ENCODE measurements at places on chromosomes 13 and 19.
A peak's percentile ranks its signal among the peaks of the same experiment; 100 is the strongest.

- H3K27ac ChIP-seq = peak overlapping the region; percentile 94
- no peaks in the 10 kb centered on the region for H3K27me3 ChIP-seq
- H3K4me1 ChIP-seq = peaks cover 26% of the 10 kb centered on the region
- no peaks in the 10 kb centered on the region for H3K36me3 ChIP-seq
- DNase-seq = peak; percentile 68
Observed at GRCh38 chr19:42253245-42254088, 1.5 kb downstream of the ERF start.

DNA sequence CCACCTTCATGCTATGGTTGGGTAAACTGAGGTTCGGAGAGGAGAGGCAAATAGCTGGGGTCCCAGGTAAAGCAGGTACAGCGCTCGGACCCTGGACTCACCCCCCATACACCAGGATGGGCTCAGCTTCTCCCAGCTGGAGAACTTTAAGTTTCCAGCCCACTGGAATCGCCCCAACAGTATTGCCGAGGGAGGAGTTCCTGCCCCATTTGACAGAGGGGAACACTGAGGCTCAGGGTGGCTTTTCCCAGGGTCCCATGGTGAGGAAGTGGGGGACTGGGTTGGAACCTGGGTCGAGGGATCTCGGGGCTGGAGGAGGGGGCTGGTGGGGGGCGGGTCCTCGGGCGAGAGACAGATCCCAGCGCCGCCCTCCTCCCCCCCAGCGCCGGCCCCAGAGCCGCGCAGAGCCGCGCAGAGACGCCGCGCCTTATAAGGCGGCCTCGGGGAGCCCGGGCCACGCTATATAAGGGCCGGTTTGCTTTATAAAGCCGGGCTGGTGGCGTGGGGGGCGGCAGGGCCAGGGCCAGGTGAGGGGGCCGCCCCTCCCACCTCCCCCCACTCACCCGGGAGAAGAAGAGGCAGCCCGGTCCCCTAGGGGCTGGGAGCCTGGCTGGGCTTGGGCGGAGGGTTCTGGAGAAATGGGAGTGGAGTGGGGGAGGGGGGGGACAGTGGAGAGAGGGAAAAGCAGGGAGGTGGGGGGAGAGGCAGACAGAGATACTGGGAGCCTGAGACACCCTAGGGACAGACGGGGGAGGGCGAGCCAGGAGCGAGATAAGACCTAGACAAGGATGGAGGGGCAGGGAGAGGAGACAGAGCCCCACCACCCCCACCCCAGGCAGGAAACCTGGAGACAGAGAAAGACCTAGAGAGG lies 1.1 kb downstream of the CNN1 start:
- no peaks in the 10 kb centered on the region for H3K27me3 ChIP-seq
- H3K4me3 ChIP-seq = no peak overlapping the region
- H3K27ac ChIP-seq = no peak overlapping the region
- H3K36me3 ChIP-seq = no peaks in the 10 kb centered on the region

DNA sequence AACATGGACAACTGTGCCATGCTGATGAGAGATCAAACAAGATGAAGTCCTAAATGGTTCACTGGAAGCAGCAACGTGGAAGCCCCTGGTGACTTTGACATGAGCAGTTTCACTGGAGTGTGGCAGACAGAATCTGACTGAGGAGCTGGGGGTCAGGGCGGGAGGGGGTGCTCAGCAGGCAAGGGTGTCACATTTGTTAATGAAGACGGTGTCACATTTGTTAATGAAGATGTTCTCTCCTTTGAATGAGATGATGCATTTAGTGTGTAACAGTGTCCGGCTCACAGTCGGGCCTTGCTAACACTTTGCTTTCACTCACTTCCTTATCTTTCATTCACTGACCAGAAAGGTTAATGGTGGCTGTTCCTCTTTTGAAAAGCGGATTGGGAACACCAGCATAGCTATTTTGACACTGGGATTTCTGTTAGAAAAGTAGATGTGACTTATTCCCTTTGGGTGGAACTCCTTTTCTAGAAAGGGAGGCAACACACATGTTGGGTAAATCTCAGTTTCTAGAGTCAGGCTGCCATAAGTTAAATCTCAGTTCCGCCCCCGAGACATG lies 693.7 kb downstream of the UQCRFS1 start:
- no peak overlapping the region for H3K27ac ChIP-seq
- H3K27me3 ChIP-seq = no peaks in the 10 kb centered on the region
- no peak overlapping the region for H3K4me3 ChIP-seq
- H3K4me1 ChIP-seq = no peaks in the 10 kb centered on the region

DNA sequence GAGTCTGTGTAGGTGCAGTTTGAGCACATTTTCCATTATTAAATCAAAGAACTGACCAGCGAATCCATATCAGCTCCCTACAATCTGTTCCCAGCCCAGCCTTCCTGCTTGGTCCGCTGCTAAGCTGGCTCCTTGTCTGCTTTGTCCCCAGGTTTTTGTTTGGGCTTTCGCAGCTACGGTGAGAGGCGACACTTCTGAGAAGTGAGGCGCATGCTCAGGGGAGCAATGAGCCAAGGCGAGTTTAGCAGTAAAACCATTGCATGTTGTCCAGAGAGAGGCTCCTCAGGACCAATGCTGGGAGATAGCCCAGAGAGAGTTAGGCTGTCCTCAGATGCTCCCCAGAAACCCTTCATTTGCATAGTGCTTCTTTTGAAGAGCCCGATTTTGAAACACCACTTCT lies 162.0 kb downstream of the ITGBL1 start:
- H3K27me3 ChIP-seq = no peaks in the 10 kb centered on the region
- no peak overlapping the region for H3K4me3 ChIP-seq
- no peaks in the 10 kb centered on the region for H3K36me3 ChIP-seq

GRCh38 chr13:18232994-18233782 lies 948.4 kb downstream of the TUBA3C start:
- DNase-seq = no peak
- H3K27me3 ChIP-seq = no peaks in the 10 kb centered on the region

- H3K36me3 ChIP-seq = no peaks in the 10 kb centered on the region
- no peak overlapping the region for H3K4me3 ChIP-seq
- no peak overlapping the region for H3K27ac ChIP-seq
- no peaks in the 10 kb centered on the region for H3K27me3 ChIP-seq
- no peak for DNase-seq
- no peaks in the 10 kb centered on the region for H3K4me1 ChIP-seq
Observed at GRCh38 chr13:97327086-97327485, 105.0 kb downstream of the MBNL2 start.

- DNase-seq = peak; percentile 39
- no peak overlapping the region for H3K4me3 ChIP-seq
- H3K4me1 ChIP-seq = peaks cover 5% of the 10 kb centered on the region
Observed at GRCh38 chr13:79740991-79741390, 260.0 kb downstream of the NDFIP2 start.

- peak; percentile 10 for DNase-seq
- peak overlapping the region; percentile 94 for H3K4me3 ChIP-seq
- peaks cover 19% of the 10 kb centered on the region for H3K4me1 ChIP-seq
- no peaks in the 10 kb centered on the region for H3K27me3 ChIP-seq
Observed at GRCh38 chr19:10927730-10928562, 493 bp downstream of the YIPF2 start.

- no peak overlapping the region for H3K4me3 ChIP-seq
- no peak overlapping the region for H3K27ac ChIP-seq
- no peaks in the 10 kb centered on the region for H3K4me1 ChIP-seq
- H3K36me3 ChIP-seq = no peaks in the 10 kb centered on the region
Observed at GRCh38 chr19:44530777-44531176, 1.3 kb upstream of the CEACAM20 start.

DNA sequence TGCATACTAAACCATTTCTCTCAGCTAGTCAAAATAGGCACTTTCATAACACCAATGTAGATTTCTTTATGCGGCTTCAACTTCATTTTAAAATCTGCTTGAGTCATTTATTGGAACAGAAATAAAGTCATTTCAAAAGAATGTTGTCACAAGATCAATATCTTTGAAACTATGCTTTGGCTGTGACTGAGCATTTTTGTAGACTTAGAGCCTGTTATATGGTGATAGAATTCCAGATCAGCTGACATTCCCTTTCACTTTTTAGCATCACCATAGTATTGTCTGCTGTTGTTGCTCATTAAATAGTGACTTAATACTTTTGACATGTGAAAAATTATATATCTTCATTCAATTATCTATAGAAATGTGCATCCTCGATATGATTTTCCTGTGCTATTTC lies 279.2 kb upstream of the PRR20A start:
- H3K4me1 ChIP-seq = no peaks in the 10 kb centered on the region
- no peaks in the 10 kb centered on the region for H3K36me3 ChIP-seq
- no peaks in the 10 kb centered on the region for H3K27me3 ChIP-seq
- H3K4me3 ChIP-seq = no peak overlapping the region

- no peak overlapping the region for H3K27ac ChIP-seq
- H3K4me3 ChIP-seq = no peak overlapping the region
- no peaks in the 10 kb centered on the region for H3K36me3 ChIP-seq
- H3K27me3 ChIP-seq = no peaks in the 10 kb centered on the region
- H3K4me1 ChIP-seq = peaks cover 39% of the 10 kb centered on the region
Observed at GRCh38 chr13:33213797-33214196, 71.8 kb downstream of the STARD13 start.

DNA sequence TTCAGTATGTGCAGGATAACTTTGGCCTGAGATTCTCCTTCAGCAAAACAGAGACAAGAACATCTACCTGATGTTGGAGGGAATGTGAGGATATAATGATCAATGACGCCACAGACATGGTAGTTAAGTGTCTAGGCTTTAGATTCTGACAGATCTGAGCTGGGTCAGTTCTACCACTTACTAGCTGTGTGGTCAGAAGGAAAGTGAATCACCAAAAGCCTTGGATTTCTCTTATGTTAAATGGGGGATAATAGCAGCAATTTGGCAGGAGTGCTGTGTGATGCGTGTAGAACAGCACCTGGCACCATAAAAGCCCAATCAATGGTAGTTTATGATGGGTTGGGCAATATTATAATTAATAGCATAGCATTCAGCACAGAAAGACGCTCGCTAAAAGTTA lies 41.7 kb downstream of the RXFP2 start:
- no peaks in the 10 kb centered on the region for H3K36me3 ChIP-seq
- no peak overlapping the region for H3K4me3 ChIP-seq
- no peak overlapping the region for H3K27ac ChIP-seq
- H3K4me1 ChIP-seq = no peaks in the 10 kb centered on the region

DNA sequence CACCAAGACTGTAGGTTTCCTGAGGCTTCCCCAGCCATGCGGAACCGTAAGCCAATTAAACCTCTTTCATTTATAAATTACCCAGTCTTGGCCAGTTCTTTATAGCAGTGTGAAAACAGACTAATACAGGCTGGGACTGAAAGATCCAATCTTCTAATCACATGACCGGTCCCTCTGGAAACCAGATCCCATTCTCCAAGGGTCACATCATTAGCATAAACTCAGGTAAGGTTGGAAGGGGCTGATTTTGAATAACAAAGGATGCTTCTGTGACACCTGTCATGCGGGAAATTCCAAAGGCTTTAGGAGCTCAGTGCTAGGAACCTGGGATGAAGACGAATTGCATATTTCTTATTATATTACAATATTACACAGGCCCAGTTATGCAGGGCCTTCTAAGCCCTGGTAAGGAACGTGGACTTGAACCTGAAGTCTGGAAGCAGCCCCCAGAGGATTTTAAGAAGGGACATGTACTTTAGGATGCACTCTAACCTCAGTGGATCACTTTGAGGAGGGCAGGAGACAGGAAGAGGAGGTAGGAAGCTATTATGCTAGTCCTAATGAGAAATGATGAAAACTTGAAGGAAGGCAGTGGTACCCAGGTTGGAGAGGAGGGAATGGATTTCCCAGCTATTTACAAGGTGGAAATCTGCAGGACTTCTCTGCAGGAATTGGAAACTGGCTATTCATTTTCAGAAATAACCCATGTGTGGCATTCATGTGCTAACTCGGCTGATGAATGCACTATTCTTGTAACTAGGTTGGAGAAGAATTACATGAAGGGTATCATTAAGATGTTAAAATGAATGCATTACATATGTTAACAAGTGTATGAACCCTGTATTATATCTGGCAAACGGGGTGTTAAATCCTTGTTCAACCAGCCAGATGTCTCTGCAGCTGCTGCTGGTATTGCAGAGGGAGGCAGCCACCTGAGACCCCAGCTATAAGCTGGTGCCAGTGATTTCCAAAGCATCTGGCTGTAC lies 19.3 kb downstream of the TNFSF11 start:
- no peak for DNase-seq
- H3K27ac ChIP-seq = no peak overlapping the region
- H3K4me1 ChIP-seq = no peaks in the 10 kb centered on the region
- H3K27me3 ChIP-seq = no peaks in the 10 kb centered on the region

DNA sequence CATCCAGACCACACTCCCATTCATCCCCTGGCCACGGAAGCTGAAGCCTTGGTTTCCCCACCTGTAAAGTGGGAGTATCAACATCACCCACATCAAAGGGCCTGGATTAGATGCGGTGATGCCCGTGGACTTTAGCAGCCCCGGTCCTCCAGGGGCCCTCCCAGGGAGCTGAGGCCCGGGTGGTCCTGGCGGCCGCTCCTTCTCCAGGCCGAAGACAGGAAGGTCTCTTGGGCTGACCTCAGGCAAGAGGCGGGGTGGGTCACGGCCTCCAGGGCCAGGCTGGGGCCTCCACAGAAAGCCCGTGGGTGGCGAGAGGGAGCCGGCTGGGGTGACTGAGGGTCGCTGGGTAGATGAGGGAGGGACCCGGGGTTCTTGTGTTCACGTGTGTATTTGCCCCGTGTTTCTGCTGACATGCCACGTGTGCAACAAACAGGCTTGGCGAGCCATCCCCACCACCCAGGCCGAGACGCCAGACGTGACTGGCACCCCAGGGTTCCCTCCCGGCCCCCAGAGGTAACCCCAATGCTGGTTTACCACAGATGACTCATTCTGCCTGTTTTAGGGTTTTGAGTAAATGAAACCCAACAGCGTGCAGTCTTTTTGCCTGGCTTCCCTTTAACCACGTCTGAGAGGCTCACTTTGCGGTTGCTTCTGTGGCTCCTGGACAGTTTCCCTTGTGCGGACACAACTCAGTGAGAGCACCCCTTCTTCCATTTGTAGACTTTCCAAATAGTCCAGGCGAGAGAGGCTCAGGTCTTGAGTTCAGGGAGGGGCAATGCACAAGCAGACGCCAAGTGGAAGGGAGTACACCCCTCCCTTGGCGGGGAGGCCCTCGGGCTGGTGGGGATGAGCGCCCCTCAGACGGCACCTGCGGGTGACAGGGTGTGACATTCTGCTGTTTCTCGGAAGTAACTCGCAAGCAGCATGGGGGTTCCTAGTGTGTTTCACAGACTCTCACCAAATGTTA lies 42.9 kb downstream of the C13orf46 start:
- DNase-seq = no peak
- no peaks in the 10 kb centered on the region for H3K36me3 ChIP-seq
- H3K27ac ChIP-seq = no peak overlapping the region
- H3K27me3 ChIP-seq = no peaks in the 10 kb centered on the region

- H3K27me3 ChIP-seq = no peaks in the 10 kb centered on the region
- no peaks in the 10 kb centered on the region for H3K36me3 ChIP-seq
- H3K27ac ChIP-seq = no peak overlapping the region
- DNase-seq = no peak
- no peak overlapping the region for H3K4me3 ChIP-seq
- no peaks in the 10 kb centered on the region for H3K4me1 ChIP-seq
Observed at GRCh38 chr13:32878163-32878562, 138.1 kb upstream of the KL start.

- no peak overlapping the region for H3K4me3 ChIP-seq
- H3K27ac ChIP-seq = no peak overlapping the region
- H3K36me3 ChIP-seq = peaks cover 5% of the 10 kb centered on the region
- DNase-seq = peak; percentile 66
- no peaks in the 10 kb centered on the region for H3K27me3 ChIP-seq
Observed at GRCh38 chr19:3108775-3109174, 14.6 kb downstream of the GNA11 start.

Data from thyroid gland (tissue), 4 donors.